ENCODE measurements at places on chromosomes 13 and 19.

- DNase-seq, result no peak
Measured at GRCh38 chr13:37385248-37385647, 213.3 kb downstream of the POSTN start.

GRCh38 chr13:74678308-74678965, 544.2 kb upstream of the KLF12 start:
- DNase-seq, result no peak

GRCh38 chr19:14407605-14408484, 11.3 kb downstream of the DDX39A start:
- no peak for DNase-seq

DNA sequence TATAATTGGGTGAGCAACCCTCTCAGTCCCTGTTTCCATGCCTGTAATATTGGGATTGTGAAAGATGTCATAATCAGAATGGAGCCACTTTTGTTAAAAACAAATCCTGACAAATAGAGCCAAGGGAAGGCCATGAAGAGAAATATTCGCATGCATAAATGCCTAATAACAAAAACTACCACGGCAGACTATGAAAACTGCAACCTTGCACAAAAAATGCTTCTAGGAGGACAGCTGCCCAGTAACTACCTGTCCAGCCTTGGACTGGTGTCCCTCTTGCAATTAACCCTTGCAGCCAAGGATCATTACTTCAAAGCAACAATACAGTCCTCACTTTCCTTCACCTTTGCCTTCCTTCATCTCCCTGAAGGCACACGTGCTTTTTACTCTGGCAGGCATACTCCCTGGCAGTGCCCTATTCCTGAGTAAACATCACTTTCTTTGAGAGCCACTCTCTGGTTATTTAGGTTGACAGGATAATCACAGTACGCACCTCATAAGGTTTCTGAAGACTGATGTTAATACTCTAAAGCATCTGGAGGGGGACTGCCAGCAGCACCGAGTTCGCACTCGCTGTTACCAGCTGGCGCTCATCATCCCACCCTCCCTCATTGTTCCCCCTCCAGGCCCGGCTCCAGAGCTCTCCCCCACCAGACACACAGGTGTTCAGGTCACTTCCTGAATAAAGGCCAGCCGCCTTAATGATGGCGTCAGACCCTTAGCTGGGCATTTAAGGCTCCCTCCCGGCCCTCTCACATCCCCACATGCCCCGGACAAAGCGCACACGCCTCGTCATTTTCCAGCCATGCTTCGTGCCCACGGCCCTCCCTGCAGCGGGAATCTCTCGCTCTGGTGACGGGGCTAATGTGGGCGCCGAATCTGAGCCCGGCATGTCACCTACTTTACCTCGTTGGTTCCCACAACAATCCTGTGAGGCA, 57.3 kb downstream of the CDADC1 start:
- no peak for DNase-seq

DNA sequence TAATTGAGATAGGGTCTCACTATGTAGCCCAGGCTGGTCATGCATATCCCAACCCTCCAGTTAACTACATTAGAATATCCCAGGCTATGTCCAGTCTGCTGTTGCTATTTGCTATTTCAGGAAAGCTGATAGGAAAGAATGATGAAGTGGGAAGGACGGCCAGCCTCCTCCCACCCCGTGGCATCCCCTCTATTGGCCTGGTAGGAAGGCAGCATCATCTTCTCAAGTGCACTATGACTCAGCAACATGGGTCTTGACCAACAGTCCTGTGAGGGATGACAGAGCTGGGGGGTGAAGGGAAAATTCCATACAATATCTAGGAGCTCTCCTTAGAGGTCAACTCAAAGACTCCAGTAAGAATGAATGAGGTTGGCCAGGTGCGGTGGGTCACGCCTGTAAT, 48.0 kb upstream of the ABCC4 start:
- no peak for DNase-seq

DNA sequence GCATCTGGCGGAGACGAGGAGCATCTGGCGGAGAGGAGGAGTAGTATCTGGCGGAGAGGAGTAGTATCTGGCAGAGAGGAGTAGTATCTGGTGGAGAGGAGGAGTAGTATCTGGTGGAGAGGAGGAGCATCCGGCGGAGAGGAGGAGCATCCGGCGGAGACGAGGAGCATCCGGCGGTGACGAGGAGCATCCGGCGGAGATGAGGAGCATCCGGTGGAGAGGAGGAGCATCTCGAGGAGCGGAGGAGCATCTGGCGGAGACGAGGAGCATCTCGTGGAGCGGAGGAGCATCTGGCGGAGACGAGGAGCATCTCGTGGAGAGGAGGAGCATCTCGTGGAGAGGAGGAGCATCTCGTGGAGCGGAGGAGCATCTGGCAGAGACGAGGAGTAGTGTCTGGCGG, 18.6 kb downstream of the C13orf46 start:
- DNase-seq, result no peak

DNA sequence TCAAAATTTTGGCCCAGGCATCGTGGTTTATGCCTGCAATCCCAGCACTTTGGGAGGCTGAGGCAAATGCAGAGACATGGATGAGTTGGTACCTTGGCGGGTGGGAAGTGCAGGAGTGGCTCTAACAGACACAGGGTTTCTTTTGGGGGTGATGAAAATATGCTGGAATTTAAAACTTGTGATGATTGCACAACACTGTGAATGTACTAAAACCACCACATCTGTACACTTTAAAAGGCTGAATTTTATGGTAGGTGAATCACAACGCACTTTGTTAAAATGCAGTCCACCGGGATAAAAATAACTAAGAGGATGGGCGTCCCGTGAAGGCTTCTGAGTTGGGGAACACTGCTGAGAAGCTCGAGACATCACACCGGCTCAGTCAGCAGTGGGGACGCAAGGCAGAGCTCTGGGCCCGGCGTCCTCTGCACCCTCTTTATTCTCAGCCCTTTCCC, 47.1 kb downstream of the MLLT1 start:
- DNase-seq, result no peak

GRCh38 chr19:16355293-16356043, 30.8 kb downstream of the KLF2 start:
- DNase-seq, result no peak

- DNase-seq, result no peak
Measured at GRCh38 chr13:30690282-30691188, 44.8 kb upstream of the ALOX5AP start.

DNA sequence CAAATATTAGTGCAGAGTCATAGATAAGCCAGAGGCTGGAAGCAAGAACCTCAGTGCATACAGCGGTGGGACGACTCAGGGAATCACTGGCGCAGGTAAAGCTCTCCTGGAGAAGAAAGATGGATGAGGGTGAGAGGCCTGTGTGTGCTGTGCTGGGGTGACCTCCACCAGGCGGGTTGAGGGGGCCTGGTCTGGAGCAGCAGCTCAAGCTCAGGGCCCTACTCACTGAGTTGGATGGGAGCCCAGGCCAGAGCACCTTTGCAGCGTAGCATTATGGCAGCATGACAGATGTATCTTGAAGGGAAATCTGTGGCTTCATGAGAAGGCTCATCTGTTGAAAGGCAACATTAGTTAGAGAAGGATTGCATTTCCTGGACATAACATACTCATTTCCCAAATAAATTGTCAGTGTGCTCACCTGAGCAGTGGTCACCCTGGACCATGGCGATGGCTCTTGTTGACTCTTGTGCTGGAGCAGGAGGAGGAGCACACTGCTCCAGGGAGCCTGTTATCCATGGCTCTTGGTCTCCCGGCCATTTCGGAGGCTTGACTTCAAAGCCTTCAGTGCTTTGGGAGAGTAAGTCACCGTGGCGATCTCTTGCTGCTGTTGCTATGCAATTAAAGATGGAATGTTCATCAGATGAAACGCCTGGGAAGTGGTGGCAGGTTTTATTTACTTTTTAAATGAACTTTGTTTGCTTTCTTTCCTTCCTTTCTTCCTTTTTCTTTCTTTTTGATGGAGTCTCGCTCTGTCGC, 25.0 kb downstream of the HNRNPM start:
- DNase-seq, result no peak

- DNase-seq, result no peak
Measured at GRCh38 chr13:41074523-41074922, 13.2 kb downstream of the WBP4 start.

- DNase-seq, result no peak
Measured at GRCh38 chr13:94394723-94395122, 84.8 kb downstream of the DCT start.

GRCh38 chr19:10279737-10280442, 6.9 kb upstream of the ICAM4 start:
- no peak for DNase-seq

DNA sequence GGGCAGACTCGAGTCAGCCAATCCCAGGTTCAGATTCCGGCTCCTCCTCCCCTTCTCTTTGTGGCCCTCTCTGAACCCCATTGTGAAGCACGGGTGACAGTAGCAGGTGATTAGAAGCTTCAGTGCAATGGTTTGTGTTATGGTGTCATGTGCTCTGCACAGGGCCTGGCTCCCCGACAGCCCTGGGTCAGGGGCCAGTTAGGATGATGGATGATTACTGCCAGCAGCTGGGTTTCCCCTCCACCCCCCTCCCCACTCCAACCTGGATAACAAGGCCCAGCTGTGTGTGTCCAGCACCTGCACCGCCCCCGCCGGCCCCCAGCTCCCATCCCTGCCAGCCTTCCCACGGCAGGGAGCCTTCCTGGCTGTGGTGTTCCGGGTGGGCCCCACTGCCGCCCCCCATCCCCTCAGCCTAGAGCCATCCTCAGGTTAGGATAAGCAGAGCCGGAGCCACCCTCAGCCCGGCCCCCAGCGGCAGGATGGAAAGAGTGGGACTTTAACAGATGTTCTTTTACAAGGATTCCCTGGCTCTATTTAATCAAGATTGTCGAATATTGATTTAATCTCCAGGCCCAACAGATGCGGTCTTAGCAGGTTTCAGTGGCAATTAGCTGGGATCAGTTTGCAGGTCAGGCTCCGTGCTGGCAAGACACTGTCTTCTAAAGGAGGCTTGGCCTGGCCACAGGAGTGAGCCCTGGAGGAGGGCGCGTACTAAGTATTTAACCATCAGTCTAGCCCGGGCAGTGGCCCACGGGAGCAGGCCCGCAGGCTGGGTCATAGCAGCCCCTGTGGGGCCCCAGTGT, 156.2 kb downstream of the SIPA1L3 start:
- DNase-seq, result no peak

- DNase-seq, result no peak
Measured at GRCh38 chr19:49188626-49189200, 31.1 kb downstream of the TRPM4 start.

DNA sequence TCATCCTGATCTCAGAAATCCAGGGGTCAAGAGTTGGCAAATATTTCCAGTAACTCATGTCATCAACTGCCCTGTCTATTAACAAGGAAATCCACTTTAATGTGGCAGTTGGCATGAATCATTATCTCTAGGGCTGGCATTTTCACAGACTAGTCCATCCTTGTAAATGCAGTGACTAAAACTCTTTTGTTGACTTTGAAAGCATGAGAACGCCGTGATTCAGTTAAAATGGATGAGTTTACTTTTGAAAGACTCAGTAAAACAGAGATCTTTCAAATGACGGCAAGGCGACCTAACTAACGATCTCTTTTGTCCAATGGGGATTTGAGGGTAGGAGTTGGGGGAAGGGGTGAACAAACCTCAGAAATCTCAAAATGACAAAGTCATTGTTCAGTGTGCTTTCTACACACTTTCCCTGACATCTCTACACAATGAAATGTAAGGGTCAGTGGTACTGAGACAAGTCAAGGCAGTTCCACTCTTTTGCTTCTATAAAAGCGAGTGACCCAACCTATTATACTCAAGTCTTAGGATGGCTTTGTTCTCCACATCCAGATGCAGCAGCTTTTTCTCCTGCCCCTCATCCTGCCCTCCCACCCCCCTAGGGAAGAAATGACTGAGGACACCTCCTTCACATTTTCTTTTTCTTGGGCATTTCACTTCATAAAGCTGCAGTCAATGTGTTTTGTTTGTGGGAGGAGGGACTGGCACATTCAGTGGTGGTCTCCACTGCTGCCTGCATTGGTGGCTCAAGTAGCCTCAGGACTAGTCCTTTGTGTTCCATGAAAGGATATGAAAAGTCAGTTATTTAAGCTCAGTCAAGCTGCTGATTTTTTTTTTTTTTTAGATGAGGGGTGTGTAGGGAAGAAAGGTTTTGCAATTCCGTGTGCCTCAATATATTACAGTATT, 200.5 kb downstream of the ABCC4 start:
- no peak for DNase-seq

DNA sequence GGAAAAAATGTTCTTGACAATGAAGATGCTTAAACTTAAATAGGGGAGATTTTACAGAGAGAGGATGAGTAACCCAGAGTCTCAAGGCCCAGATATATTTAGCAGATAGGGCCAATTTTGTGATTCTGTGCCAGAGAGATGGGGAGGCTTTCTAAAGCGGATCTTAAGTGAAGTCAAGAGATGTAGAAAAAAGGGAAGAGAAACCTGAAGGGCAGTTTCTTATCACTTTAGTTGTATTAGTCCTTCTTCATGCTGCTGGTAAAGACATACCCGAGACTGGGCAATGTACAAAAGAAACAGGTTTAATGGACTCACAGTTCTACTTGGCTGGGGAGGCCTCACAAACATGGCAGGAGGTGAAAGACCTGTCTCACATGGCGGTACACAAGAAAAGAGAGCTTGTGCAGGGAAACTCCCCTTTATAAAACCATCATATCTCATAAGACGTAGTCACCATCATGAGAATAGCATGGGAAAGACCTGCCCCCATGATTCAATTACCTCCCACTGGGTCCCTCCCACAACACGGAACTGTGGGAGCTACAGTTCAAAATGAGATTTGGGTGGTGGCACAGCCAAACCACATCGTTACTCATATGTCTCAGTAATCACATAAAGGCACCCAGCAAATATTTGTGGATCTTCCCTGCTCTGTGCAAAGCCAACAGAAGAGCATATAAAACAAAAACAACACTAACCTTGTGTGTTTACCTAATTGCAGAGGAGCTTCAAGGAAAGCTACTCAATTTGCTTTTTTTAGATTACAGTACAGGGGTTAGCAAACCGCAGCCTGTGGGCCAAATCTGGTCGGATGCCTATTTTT, 102.6 kb upstream of the MYCBP2 start:
- DNase-seq, result no peak

DNA sequence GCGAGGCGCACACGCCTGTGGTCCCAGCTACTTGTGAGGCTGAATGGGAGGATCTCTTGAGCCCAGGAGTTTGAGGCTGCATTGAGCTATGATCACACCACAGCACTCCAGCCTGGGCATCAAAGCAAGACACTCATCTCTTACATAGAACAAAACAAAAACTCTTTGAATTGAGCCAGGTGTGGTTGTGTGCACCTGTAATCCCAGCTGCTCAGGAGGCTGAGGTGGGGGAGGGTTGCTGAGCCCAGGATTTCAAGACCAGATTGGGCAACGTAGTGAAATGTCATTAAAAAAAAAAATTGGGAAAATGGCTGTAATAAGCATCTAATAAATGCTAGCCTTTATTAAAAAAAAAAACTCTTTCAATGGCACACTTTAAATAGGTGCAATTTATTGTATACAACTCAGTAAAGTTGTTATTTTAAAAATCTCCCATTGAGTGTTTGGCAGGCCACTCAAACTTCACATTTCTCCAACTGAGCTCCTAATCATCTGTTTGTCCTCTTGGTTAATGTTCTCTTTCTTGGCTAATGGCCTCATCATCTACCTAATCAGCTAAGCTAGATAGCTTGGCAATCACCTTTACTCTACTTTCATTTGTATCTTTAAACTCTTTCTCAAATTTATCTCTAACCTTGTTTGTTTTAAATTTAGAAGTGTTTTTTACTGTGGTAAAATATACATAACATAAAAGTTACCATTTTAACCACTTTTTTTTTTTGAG, 28.1 kb upstream of the HMGB1 start:
- no peak for DNase-seq

- no peak for DNase-seq
Measured at GRCh38 chr19:33214596-33214995, 11.1 kb downstream of the SLC7A10 start.
